CD4-positive, alpha-beta T cell treated with Interleukin-2 at 100 ng/mL for 4 hours (primary cell): ENCODE measurements at places on chromosomes 11 and 22.

DNA sequence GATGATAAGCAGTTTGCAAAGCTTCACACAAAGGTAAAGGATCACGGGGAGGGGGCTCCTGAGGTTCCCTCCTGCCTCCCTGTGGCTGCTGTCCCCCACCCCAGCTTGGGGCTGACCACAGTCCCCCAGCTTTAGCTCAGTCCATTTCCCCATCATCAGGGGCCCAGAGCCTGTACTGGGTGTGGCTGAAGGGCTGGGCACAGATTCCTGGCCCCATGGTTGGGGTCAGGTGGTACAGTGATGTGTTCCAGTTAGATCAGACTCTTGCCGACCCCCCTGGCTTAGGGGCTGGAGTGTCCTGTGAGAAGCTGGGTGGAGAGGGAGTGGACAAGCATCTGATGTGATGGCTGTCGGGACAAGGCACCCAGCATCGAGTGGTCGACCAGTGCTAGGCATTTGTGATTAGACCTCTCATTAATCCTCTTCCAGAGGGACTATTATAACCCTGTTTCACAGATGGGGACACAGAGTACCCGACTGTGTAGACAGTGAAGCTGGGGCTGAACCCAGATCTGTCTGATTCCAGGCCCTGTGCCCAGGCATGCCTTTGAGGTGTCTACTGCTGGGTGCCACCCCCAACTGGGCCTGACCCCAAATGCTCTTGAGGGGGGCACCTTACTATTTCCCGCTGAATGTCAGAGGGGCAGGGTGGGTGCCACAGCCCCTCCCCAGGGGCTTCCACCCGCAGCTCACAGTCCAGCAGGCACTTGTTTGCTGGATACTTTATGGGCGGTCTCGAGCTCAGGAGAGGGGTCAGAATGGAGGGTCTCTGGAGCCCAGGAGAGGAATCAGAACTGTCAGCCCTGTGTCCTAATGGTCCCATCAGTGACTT, 4.3 kb downstream of the SHANK3 start:
- no peak for DNase-seq

DNA sequence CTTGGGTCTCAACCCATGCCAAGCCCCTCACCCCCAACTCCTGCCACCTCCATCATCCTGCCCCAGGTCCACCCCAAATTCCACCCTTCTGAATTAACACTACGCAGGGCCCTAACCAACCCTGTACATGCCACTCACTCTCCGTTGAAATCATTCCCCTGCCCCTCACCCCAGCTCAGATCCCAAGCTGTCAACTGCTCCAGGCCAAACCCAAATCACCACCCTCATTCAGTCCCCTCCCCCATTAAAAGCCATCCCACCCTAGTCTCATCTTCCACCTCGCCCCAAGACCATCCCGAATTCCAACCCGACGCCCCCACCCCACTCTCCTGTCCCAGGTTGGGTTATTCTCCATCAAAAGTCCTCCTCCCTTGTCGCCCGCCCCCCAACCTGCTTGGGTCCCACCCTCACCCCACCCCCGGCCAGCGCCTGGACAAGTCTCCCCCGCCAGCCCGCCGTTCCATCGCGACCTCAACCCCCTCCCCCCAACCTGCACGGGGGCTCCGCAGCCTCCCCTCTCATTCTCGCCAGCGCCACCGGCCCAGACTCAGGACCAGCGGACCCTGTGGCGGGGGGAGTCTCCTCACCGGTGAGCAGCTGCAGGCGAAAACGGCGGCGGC, 466 bp downstream of the FAM168A start:
- no peak for DNase-seq

DNA sequence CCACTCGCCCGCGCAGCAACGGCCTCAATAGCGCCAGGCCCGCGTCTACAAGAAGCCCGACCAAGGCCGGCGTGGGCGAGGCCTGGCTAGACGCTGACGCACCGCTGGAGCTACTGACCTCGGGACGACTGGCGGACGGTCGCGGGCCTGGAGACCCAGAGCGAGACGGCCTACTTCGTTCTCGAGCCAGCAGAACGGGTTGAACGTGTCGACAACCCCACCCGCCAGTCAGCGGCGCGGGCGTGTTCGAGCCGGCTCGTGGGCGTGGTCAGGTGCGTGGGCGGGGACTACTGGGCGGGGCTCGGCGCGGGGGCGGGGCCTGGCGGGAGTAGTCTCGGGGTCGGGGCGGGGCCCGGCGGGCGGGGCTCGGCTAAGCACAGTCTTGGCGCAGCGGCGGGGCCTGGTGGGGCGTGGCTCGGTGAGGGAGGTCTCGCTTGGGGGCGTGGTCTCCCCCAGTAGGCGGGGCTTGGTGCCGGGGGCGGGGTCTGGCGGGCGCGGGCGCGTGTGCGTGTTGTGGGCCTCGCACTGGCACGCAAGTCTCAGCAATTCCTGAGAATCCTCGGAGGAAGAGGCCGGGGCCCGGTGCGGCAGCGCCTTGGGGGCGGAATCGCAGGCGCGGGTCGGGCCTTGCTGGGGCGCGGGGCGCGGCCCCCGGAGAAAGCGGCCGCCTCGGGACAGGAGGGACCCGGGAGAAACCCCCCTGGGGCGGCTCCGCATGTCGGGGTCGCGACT, at the start of gene RNH1:
RNH1 (minus strand) TSS at position 248 of the 732 bp plus-strand sequence. CDS start 5,080 bp downstream, outside the sequence.
- DNase-seq, result peak; percentile 98

- no peak for DNase-seq
Observed at GRCh38 chr11:46012185-46012584, 89.7 kb downstream of the LARGE2 start.

- peak; percentile 40 for DNase-seq
Observed at GRCh38 chr11:75270896-75271418, 30.4 kb downstream of the TPBGL start.

- DNase-seq, result no peak
Observed at GRCh38 chr11:9717719-9718118, 53.8 kb downstream of the SWAP70 start.

DNA sequence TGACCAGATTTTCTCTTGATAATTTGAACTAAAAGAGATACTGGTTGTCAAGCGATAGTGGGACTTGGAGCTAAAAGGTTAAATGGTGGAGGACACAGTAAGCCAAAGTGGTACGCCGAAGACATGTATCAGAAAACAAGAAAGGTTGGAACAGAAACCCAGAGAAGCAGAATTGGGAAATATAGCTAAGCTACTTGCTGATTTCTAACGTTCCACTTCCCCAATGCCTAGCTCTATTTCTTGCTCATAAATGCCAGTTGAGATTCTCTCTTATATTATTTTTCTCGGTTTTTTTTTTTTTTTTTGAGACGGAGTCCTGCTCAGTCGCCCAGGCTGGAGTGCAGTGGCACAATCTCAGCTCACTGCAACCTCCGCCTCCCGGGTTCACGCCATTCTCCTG, 12.7 kb downstream of the TMEM41B start:
- no peak for DNase-seq

DNA sequence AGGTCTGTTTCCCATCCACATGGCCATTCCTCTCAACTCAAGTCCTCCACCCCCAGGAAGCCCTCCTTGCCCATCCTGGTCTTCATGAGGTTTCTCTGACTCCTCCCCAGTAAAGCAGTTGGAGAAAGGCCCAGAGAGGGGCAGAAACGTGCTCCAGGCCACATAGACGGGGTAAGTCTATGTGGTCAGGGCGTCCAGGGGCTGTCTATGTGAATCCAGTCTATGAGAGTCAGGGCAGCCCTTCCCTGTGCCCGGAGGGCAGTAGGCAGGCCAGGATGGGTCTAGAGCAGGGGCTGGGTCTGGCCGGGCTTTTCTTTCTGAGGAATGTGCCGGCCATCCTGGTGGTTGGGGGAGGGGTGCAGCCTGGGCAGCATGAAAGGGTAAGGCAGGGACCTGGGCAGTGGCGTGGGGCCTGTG, 11.7 kb downstream of the GUCD1 start:
- no peak for DNase-seq

- DNase-seq, result peak; percentile 89
Observed at GRCh38 chr11:57424792-57425564, 1.9 kb downstream of the SLC43A3 start.

DNA sequence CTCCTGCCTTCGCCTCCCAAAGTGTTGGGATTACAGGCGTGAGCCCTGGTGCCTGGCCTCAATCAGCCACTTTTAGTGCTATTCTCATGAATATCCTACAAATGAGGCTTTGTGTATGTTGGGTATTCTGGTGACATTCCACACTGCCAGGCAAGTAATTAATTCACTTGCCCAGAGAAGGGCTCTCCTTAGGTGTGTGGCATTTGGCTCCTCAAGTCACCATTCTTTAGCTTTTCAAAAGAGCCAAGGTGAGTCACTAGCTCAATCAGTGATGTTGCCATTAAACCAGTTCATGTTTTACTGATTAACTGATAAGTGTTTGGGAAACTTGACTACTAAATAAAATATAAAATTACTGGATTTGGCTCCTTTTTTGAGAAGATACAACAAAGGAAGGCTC, 52.2 kb downstream of the SLC25A17 start:
- no peak for DNase-seq

GRCh38 chr22:46703171-46703995, 34.7 kb downstream of the CERK start:
- no peak for DNase-seq

- DNase-seq, result no peak
Observed at GRCh38 chr11:29200791-29201562, 815.9 kb downstream of the KCNA4 start.

- DNase-seq, result no peak
Observed at GRCh38 chr11:123168241-123168640, 26.8 kb downstream of the CLMP start.

GRCh38 chr11:75541193-75542087, 15.7 kb upstream of the GDPD5 start:
- no peak for DNase-seq

- DNase-seq, result no peak
Observed at GRCh38 chr22:41551877-41552582, 7.8 kb upstream of the POLR3H start.

- no peak for DNase-seq
Observed at GRCh38 chr22:43567691-43568324, 156.0 kb downstream of the MPPED1 start.

DNA sequence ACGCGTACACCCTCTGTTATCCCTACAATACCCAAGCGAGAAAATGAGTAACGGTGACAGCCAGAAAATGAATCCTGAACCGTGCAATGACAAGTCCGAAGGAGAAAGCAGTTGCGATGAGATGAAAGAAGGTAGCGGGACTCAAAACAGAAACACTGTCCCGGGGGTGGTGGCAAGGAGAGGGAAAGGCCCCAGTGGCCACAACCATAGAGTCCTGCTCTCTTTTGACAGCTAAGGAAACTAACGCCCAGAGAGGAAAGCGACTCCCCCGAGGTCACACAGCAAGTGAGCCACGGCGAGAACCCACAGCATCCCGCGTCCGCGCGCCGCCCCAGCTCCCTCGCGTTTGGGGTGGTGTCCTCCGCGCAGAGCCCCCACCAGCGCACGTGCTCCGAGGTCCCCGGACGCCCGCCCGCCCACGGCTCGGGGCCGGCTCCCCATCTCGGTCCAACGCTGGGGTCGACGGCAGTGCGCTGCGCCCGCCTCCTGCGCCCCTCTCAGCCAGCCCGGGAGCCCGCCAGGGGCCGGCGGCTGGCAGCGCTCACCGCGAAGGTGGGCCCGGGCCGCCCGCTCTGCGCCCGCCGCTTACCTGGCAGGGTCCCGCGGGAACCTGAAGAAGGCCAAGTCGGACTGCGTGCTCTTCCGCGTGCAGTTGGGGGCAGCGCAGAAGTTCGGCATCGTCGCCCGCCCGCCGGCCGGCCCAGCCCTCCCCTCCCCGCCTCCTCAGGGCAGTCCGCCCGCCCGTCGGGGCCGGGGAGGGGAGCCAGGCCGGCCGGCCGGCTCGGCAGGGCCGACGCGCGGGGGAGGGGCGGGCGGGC, 564 bp downstream of the THAP12 start:
- DNase-seq, result peak; percentile 52

GRCh38 chr22:41847300-41847699, 14.4 kb downstream of the SREBF2 start:
- no peak for DNase-seq

DNA sequence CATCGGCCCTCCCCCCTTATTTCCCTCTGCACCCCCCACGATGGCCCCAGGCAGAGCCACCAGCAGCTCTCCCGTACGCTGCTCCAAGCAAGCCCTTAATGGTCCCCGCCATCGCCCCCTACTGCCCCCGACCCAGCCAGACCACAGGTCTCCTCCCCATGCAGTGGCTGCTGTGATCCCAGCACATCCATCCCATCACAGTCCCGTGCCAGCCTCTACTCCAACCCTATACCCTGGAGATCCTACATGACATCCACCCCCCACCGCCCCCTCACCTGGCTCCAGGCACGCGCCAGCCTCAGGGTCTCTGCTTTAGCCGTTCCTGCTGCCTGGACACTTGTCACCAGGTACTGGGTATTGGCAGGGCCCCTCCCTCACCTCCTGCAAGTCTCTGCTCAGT, 85.8 kb upstream of the RTL6 start:
- DNase-seq, result no peak

DNA sequence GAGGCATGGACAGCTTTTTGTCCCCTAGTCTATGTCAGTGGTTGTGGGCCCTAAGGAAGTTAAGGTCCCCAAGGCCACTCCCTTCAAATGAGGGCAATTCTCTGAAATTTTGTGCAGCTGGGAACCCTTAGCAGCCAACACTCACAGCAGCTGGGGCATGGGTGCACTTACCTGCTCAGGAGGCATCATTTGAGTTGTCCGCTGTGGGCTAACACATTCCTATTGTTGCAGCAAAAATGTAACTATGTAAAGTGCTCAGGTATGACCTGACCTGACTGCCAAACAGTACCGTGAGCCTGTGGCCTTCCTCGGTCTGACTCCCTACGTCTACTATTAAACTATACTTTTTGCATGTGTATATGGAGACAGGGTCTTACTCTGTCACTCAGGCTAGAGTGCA, 5.8 kb upstream of the MRTFA start:
- DNase-seq, result no peak

DNA sequence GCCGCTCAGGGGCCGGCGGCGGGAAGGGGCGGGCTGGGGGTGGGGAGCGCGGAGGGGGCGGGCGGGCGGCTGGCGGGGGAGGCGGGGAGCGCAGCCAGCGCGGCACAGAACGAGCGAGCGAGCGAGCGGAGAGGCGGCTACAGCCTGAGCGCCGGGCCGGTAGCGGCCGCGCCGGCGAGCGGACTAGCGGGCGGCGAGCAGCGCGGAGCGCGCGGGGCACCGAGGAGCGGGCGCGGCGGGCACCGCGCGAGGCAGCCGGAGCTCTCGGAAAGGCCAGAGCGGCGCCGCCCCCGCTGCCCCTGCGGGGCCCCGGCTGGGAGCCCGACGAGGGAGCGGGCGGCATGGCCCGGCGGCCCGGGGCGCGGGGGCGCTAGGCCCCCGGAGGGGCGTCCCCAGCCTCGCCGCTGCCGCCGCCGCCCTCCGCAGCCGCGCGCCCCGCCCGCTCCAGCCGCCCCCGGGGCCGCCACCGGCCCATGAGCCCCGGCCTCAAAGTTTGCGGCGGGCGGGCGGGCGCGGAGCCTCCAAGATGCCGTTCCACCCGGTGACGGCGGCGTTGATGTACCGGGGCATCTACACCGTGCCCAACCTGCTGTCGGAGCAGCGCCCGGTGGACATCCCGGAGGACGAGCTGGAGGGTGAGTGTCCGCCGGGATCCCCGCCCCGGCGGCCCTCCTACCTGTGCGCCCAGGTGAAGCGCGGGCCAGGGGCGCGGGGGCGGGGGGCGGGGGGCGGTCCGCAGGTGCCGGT, at the start of gene CABP7:
CABP7 (plus strand) TSS at position 105 of the 747 bp plus-strand sequence; CDS start at position 527, 422 bp downstream.
- DNase-seq, result no peak
